ENCODE measurements at places on chromosomes 6 and 20.
A peak's percentile ranks its signal among the peaks of the same experiment; 100 is the strongest.

DNA sequence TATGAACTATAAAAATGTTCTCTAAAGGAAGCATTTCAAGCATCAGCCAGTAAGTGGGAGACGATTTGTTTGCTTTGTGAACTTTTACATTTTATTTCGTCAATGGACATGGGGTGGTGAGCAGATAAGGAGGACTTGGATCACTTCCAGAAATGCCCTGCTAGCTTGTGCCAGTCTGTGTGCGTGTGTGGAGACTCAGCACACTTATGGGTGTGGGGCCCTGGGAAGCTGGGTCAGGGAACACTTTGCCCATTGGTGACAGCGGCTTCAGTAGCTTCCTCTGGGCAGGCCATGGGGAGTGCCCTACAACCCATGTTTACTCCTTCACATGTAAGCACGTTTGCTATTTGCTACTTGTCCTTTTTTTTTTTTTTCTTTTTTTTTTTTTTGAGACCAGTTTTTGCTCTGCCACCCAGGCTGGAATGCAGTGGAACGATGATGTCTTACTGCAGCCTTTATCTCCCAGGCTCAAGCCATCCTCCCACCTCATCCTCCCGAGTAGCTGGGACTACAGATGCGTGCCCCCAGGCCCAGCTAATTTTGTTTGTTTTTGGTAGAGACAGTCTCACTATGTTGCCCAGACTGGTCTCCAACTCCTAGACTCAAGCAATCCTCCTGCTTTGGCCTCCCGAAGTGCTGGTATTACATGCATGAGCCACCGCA, 24.2 kb downstream of the PRDM1 start:
- no peak for DNase-seq

- DNase-seq = no peak
Measured at GRCh38 chr6:9984607-9985006, 430.3 kb downstream of the TFAP2A start.

- DNase-seq = no peak
Measured at GRCh38 chr20:10922941-10923340, 249.1 kb upstream of the JAG1 start.

- DNase-seq = no peak
Measured at GRCh38 chr6:107107791-107108190, 7.5 kb downstream of the BEND3 start.

DNA sequence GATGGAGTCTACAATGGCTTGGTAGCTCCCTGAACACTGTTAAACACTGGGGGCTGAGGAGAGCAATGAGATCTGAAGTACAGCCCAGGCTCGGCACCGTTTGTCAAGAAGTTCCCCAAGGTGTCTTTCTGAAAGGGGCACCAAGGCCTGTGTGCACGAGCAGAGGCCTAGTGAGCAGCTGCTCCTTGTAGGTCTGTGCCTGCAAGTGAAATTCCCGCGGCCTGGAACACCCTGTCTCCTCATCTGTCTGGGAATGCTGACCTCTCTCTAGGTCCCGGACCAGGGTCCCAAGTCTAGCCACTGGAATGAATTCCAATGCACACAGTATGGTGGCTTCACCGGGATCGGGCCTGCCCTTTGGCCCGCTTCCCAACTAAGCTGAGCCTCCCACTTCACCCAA, 134.8 kb downstream of the FOXC1 start:
- no peak for DNase-seq

DNA sequence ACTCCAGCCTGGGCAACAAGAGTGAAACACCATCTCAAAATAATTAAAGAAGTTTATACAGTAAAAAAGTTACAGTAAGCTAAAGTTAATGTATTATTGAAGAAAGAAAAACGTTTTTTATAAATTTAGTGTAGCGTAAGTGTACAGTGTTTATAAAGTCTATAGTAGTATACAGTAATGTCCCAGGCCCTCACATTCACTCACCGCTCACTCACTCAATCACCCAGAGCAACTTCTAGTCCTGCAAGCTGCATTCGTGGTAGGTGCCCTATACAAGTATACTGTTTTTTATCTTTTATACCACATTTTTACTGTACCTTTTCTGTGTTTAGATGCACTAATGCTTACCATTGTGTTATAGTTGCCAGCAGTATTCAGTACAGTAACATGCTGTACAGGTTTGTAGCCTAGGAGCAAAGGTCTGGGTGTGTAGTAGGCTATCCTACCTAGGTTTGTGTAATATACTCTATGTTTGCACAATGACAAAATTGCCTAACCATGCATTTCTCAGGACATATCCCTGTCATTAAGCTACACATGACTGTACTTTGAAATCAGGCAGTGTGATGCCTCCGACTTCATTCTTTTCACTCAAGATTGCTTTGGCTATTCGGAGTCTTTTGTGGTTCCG, 16.7 kb downstream of the MGME1 start:
- no peak for DNase-seq

DNA sequence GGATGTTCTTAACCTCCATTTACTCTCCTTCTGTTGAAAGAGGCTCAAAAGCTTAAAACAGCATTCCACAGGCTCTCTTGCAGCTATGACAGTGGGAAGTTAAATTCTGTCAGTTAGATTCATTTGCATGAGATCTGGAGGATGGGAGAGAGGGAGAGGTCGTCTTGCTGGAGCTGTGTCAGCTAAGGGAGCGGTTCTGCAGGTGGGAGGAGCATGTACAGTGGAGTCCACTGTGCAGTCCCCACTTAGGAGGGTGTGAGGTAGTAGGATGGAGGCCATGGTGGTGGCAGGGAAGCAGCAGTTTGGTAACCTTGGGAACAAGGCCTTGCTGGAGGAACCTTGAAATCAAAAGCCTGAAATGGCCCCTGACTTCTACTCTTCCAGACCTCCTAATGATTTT, 12.0 kb upstream of the B4GALT5 start:
- no peak for DNase-seq

DNA sequence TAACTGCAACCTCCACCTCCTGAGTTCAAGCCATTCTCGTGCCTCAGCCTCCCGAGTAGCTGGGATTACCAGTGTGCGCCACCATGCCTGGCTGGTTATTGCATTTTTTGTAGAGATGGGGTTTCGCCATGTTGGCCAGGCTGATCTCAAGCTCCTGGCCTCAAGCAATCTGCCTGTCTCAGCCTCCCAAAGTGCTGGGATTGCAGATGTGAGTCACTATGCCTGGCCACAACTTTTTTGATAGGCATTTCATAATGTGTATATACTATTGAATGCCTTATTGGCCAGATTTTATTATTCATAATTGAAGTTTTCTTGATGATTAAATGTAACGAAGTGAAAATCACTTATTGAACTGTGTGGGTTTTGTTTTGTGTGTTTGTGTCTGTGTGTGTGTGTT, 27.9 kb downstream of the FIG4 start:
- DNase-seq = no peak

DNA sequence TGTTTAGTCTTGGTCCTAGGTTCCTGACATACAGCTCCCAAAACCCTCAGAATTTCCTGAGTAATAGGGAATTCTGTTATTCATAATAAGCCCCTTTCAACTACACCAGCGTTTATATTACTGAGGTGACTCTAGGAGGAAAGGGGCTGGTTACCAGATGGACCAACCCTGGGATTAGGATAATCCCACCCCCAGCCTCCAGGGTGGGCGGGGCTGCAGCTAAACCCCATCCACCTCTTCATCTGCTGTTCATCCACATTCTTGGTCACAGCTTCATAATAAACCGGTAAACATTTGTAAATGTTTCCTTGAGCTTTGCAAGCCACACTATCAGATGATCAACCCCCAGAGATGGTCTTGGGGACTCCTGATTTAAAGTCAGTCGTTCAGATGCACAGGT, 38.3 kb downstream of the NINL start:
- no peak for DNase-seq

- DNase-seq = no peak
Measured at GRCh38 chr20:59149678-59150504, 13.7 kb upstream of the ZNF831 start.

DNA sequence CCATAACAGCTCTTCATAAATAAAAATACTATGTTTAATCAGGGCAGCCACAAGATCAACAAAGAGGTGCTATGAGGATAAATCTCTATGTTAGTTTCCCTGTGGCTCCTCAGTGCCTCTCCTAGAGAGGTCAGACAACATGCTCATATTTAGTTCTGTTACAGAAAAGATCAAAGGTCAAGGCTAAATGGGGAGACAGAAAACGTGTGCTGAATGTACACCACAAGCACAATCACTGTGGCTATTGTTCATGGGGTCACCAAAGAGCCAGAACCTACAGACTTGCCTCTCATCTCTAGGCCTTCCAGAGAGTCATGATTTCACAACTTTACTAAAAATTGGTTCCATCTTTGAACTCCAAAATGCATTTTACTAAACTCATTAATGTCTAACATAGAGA, 409.8 kb downstream of the HACE1 start:
- DNase-seq = no peak

DNA sequence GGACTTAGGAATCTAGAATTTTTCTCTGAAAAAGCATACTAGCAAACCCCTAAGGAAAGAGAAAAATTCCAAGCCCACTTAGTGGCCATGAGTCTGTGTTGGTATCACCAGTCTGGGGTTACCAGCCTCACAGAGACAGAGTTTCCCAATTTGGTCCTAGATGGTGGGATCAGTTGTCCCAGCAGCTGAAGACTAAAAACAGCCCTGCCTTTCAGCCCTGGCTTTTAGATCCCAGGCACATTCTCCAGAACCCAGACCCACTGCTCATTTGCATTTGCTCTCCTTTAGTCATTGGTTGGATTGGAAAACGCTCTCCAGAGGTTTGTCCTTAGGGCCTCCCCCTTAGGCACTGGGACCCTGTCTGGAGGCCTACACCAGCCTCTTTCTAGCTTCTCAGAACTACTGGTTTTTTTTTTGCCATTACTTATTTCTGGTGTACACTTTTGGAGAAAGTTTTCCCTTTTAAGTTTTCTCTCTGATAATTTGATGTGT, 39.1 kb upstream of the FOXO3 start:
- DNase-seq = no peak

DNA sequence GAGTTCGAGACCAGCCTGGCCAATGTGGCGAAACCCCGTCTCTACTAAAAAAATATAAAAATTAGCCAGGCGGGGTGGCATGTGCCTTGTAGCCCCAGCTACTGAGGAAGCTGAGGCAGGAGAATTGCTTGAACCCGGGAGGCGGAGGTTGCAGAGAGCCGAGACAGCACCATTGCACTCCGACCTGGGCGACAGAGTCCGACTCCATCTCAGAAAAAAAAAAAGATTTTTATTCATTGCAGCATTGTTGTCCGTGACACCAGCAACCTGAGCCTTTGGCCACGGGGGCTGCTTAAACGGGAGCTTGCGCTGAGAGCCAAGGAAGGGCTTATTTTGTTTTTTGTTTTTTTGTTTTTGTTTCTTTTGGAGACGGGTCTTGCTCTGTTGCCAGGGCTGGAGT, 7.3 kb downstream of the ARFGAP1 start:
- DNase-seq = no peak

GRCh38 chr6:74256781-74257180, 560.8 kb downstream of the CD109 start:
- no peak for DNase-seq

DNA sequence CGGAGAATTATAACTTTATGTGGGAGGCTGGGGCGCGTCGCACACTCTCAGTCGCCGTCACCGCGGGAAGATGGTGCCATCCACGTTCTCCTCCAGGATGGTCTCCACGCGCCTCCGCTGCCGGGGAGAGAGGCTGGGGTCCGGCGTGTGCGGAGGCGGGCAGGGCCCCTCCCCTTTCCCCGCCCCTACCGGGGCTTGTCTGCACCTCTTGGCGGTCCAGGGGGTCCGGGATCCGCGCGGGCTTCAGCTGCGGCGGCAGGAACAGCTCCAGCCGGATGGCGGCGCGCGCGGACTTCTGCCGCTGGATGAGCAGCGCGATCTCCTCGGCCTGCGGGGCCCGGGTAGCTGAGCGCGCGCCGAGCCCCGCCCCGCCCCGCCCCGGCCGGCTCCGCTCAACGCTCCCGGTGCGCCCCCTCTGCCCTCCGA, 807 bp downstream of the LKAAEAR1 start:
- DNase-seq = no peak

GRCh38 chr6:25504661-25505060, 147.4 kb upstream of the SCGN start:
- DNase-seq = no peak

DNA sequence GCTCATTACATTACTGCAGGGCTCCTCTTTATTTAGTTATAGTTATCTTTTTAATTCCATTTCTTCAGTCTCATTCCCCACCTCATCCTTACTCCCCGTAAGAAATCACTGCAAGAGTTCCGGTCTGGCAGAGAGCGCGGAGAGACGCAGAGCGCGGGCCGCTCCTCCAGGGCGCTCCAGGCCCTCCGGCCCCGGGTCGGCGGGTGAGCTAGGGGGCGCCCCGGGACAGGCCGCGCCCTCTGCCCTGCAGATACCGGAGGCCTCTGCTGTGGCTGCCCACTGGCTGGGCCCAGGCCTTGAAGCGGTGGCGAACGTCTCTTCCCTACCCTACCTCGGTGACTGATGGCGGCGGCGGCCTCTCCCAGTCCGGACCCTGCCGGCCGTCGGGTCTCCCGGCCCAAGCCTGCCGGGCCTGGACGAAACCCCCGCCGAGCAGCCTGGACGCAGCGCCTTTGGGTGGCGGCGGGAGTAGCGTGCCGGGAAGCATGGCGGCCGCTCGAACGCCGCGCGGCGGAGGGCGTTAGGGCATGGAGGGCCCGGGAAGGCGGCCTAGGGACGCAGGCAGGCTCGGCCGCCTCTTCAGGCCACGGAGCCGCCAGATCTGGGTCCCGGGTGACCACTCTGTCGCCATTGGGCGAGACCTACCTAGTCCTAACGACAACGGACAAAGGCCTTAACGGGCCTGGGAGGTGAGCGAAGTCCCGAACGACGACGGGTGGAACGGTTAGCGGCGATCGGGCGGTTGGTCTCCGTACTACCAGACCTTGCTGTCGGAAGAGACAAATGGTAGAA, 16.4 kb upstream of the HMGN4 start:
- peak; percentile 51 for DNase-seq

DNA sequence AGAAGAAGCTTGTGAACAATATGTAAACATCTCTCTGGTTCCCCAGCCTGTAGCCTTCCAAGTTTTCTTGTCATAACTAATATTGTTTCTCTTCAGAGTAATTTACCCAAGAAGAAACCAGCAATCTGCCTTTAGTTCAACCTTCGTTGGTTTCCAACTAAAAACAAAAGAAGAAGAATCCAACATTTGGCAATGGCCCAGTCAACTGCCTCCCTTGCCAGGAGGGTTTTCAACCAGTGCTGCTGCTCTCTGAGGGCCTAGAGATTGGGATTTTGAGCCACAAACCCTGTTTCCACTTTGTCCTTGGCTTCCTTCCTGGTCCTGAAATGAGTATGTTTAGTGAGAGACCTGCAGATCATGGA, 395.8 kb upstream of the CNR1 start:
- DNase-seq = peak; percentile 27

- no peak for DNase-seq
Measured at GRCh38 chr6:156004796-156005195, 549.2 kb upstream of the NOX3 start.

DNA sequence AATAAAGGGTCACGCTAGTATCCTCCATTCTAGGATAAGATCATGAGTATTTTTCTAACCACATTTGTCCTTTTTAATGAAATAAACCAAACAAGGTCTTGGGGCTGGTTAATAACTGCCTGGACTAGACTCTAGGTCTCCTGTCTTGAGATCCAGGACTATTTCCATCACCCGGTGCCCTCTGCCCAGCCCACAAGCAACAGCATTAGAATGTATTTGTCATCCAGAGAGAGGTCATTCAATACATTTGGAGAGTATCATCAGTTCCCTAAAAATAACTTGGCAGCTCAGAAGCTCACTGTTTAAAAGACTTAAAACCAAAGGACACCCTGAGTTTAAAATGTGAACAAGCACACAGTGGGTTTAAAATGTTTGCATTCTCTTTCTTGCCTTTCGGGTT, 4.4 kb upstream of the RBM24 start:
- DNase-seq = no peak

GRCh38 chr6:129183681-129184301, 300.9 kb downstream of the LAMA2 start:
- DNase-seq = no peak
